NCI-H1092 (cell line): ENCODE measurements at places on chromosomes 3 and 15.

- DNase-seq = no peak
Observed at GRCh38 chr3:13415236-13415986, 4.7 kb downstream of the NUP210 start.

- no peak for DNase-seq
Observed at GRCh38 chr3:58099865-58100264, 91.6 kb downstream of the FLNB start.

- DNase-seq = no peak
Observed at GRCh38 chr3:116253511-116253910, 191.8 kb downstream of the LSAMP start.

DNA sequence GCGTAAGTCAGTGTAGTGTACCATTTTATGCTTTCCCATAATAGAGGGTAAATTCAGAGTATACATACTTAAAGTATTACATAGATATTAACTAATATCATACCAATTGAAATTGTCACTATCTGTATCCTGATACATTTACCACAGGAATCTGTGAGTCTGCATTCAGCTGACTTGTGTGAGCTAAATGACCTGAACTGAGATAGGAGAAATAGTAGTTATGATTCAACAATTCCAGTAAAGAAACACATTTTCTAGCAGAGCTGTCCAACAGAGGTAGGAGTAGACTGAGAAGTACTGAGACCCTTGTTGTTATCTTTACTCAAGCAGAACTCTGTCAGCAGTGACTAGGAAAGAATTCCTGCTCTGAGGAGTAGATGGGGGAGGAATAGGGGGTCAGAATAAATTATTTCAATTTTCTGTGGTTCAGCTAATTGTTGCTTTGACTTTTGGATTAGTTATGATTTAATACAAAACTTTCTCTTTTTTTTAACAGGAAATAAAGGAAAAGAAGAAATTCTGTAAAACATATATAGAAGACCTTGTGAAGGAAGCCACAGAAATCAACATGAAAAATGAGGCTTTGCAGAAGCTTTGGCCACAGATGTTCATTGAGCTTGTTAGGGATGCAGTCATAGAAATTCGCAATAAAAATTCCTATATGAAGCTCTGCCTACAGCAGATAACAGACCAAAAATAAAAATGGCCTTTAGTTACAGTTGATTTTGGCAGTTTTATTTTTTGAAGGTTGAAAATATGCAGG, 66.2 kb upstream of the THSD4 start:
- DNase-seq = no peak

- no peak for DNase-seq
Observed at GRCh38 chr3:63364495-63364894, 86.4 kb downstream of the SYNPR start.

- no peak for DNase-seq
Observed at GRCh38 chr3:126126286-126126685, 42.4 kb upstream of the SLC41A3 start.

- DNase-seq = no peak
Observed at GRCh38 chr3:3154879-3155610, 24.4 kb downstream of the CRBN start.

GRCh38 chr3:46467562-46467961, 2.9 kb upstream of the LTF start:
- DNase-seq = no peak

DNA sequence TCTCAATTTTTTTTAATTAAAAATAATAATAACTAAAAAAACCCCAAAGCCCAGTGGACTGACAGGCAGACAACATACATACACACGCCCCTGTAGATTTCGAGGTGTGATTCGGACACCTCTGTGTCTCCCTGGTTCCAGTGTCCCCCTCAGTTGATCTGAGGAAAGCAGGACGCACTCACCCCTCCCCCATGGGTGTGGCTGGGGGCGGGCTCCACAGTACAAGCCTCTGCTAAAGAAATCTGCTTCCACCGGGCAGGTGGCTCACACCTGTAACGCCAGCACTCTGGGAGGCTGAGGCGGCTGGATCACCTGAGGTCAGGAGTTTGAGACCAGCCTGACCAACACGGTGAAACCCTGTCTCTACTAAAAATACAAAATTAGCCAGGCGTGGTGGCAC, 33.8 kb upstream of the BLM start:
- no peak for DNase-seq

DNA sequence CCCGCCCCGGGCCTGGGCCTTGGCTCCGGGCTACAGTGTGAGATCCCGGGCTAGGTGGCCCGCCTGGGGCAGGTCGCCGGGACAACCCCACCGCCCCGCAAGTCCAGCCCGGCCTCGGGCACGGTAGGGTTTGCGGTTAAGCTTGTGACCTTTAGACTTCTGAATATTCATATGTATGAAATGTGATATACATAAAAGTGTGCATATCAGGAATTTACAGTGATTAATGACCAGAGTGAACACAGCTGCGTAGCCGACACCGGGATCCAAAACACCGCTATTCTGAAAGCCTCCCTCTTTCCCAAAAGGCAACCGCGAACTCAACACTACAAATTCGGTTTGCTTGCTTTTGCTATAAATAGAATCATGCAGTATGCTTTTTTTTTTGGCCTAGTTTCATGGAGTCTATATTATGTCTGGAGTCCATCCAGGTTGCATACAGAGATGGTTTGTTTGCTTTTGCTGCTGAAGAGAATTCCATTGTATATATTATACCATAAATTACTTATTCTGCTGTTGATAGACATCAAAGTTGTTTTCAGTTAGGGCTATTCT, 636 bp upstream of the SNRPA1 start:
- DNase-seq = no peak

GRCh38 chr3:20039466-20039764, 831 bp upstream of the KAT2B start:
- DNase-seq = no peak

DNA sequence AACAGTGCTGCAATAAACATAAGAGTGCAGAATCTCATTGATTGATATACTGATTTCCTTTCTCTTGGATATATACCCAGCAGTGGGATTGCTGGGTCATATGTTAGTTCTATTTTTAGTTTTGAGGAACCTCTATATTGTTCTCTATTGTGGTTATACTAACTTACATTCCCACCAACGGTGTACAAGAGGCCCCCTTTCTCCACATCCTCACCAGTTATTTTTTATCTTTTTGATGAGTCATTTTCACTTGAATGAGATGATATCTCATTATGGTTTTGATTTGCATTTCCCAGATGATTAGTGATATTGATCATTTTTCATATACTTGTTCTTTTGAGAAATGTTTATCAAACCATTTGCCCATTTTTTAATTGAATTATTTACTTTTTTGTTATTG, 12.4 kb upstream of the IREB2 start:
- no peak for DNase-seq

GRCh38 chr15:76871930-76872329, 33.2 kb downstream of the SCAPER start:
- no peak for DNase-seq

GRCh38 chr15:36673039-36673438, 93.6 kb downstream of the CDIN1 start:
- DNase-seq = no peak

DNA sequence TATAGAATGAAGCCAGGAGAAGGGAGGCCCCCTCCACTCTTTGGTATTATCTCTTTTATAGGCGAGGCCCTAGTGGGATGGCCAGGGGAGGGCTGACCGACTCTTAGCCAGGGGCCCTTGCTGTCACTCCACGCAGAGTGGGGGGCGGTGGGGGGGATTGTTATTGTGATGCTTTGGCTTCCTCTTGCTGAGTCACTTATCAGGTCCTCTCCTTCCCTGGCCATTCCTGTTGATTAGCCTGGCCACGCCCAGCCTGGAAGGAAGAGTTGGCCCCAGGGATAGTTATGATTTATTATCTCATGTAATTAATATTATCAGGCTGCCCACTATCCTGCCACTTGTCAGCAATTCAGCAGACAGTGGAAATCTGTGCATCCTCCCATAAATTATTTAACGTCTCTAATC, 25.5 kb upstream of the SKOR1 start:
- no peak for DNase-seq

DNA sequence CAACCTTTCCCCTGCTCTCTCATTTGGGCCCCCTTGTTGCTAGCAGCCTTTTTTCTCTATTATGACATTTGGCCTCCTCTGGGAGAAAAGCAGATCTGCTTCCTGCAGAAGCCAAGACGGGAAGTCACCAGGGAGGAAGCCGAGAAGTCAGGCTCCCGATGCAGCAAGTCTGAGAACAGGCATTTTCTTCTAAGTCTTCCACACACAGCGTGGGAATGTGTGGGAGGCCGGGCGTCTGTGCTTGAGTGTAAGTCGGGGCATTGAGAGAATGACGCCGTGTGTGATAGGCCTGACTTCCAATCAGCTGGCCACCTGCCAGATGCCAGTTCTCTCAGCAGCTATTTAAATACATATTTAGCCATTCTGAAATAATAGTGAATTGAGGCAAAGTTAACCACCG, 75.8 kb upstream of the FAM98B start:
- no peak for DNase-seq

GRCh38 chr3:157109267-157110141, 50.4 kb downstream of the CCNL1 start:
- no peak for DNase-seq

GRCh38 chr3:160012108-160012507, 23.5 kb downstream of the IL12A start:
- DNase-seq = no peak

- no peak for DNase-seq
Observed at GRCh38 chr3:16508243-16508578, 5.3 kb downstream of the RFTN1 start.

DNA sequence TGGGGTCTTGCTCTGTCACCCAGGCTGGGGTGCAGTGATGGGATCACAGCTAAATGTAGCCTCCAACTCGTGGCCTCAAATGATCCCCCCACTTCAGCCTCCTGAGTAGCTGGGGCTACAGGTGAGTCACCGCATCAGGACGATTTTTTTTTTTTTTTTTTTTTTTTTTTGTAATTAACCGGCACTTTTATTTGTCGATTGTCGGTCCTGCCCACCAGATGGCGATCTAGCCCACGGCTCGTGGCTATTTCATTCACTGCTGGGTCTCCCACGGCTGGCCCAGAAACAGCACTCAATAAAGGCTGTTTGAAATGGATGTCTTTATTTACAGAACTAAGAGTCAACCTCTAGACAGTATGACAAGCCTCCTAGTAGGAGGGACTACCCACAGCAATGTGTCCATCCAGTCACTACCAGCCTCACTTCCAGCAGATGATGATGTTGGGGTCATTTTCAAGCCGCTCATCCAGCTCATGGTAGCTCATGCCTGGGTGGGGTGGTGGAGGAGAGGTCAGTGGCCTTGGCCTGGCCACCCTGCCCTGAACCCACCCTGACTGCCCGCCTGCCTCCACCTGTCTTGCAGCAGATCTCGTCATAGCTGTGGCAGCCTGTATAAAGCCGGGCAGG, 1.8 kb upstream of the ZMYND10 start:
- DNase-seq = peak; percentile 32

- DNase-seq = no peak
Observed at GRCh38 chr3:62574266-62574898, 201.0 kb upstream of the FEZF2 start.

DNA sequence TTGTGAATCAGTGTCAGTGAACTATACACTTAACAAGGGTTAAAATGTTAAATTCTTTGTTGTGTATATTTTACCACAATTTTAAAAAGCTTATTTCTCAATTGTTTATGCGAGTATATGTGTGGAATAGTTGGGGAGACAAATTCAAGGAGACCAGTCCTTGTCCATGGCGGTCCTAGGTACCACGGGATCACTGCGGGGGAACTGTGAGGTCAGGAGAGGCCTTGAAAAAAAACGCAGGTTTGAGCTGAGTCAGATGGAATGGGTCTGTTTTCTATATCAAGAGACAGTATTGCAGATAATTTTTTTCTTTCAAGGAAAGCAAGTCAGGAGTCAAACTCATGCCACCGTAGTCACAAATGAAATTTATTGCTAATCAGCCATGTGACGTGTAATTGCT, 18.5 kb downstream of the IGF1R start:
- DNase-seq = no peak

- DNase-seq = no peak
Observed at GRCh38 chr3:178140531-178141304, 395.5 kb upstream of the KCNMB2 start.

GRCh38 chr3:4580346-4581123, 87.4 kb downstream of the ITPR1 start:
- no peak for DNase-seq

- DNase-seq = no peak
Observed at GRCh38 chr3:126983276-126983652, 349 bp downstream of the PLXNA1 start.

GRCh38 chr3:38500688-38501417, 4.7 kb downstream of the EXOG start:
- DNase-seq = no peak

- DNase-seq = no peak
Observed at GRCh38 chr3:105793040-105793439, 75.8 kb downstream of the CBLB start.

DNA sequence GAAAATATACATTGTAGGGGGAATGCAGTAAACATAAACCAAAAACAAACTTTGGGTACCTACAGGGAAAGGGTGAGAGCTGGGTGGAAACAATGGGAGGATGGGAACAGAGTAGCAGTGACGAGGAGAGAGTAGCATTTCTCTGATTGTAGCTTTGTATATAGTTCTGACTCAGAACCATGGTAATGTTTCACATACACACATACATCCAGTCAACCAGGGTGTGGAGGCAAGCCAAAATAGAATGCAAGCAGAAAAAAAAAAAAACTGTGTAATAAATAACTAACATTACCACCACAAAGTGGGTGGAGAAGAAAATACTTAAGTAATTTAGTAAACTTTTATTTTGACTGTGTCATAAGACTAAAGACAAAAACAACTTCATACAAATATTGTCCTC, 27.2 kb downstream of the BCL2A1 start:
- DNase-seq = no peak

- no peak for DNase-seq
Observed at GRCh38 chr3:57199895-57200297, at the start of gene HESX1. TSS of gene HESX1 (minus strand) at chr3:57199978. CDS start at chr3:57199918, 60 bp downstream.

DNA sequence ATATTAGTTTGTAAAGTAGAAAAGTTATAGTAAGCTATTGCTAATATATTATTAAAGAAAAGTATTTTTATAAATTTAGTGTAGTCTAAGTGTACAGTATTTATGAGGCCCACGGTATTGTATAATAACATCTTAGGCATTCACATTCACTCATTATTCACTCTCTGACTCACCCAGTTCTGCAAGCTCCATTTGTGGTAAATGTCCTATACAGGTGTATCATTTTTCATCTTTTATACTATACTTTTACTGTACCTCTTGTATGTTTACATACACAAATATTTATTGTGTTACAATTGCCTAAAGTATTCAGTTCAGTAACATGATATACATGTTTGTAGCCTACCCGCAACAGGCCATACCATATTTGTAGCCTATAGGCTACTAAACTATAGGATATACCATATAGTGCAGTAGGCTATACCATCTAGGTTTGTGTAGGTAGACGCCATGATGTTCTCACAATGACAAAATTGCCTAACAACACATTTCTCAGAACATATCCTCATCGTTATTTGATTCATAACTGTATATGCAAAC, 246.8 kb upstream of the ALCAM start:
- no peak for DNase-seq

- DNase-seq = no peak
Observed at GRCh38 chr3:120678984-120679383, 3.1 kb downstream of the HGD start.

DNA sequence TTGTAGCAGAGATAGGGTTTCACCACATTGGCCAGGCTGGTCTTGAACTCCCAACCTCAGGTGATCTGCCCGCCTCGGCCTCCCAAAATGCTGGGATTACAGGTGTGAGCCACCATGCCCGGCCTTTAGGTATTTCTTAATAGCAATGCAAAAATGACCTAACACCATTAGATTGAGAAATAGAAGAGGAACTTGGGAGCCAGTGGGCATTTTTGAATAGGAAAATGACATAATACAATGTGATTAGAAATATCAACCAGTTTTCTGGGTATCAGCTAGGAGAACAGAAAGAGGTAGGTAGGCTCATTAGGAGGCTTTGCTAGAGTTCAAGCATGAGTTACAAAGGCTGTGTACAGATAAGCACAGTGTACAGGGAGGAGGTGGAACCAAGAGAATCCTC, 101.8 kb upstream of the TBC1D5 start:
- no peak for DNase-seq
